ENCODE measurements at places on chromosomes 16 and 17.

GRCh38 chr17:36686123-36686669 lies 84.8 kb downstream of the MRM1 start:
- DNase-seq: no peak

GRCh38 chr17:6471531-6472465 lies 27.5 kb downstream of the PIMREG start:
- DNase-seq: no peak

GRCh38 chr17:1714427-1714979 lies 4.3 kb upstream of the TLCD2 start:
- peak; percentile 35 for DNase-seq

- DNase-seq: no peak
Measured at GRCh38 chr17:19440421-19440820, 29.4 kb downstream of the RNF112 start.

GRCh38 chr17:17506181-17506741 lies 10.1 kb upstream of the RASD1 start:
- DNase-seq: no peak

DNA sequence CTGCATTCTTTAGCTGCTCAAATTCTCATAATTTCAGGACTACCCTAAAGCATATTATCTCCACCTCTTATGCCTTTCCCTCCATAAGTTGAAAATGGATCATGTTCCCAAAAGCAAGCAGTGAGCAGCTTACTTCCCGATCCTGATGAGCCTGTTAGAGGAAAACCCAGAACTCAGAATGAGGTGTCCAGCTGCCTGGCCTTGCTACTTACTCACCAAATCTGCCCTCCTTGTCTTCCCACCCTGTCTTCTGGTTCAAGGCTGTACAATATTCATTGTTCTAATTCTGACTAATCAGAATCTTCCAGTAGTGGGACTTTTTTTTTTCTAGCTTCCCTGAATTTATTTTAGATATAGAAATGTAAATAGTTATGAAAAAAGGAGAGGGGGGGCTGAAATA lies 10.8 kb downstream of the LYRM1 start:
- no peak for DNase-seq

- peak; percentile 75 for DNase-seq
Measured at GRCh38 chr16:15642557-15643047, 352 bp downstream of the MARF1 start.

- DNase-seq: no peak
Measured at GRCh38 chr17:50234581-50234980, 33.1 kb upstream of the COL1A1 start.

GRCh38 chr16:75086688-75087374 lies 29.7 kb downstream of the LDHD start:
- DNase-seq: no peak

DNA sequence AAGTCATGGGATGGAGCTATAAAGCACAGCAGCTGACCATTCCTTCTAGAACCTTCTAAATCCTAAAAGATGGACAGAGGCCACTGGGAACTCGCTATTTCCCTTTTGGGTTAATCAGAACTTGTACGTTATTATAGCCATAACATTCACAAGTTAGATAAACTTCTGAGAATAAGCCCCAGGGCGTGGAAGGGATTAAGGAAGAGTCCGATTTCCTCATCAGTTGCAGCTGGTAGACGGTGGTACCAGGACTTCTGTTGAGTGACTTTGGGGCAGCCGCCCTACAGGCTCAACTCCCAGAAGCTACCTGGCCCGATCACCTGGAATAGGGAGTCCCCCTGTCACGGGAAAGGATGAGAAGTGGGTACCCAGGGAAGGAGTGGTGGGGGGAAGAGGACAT lies 370.1 kb upstream of the ZFHX3 start:
- no peak for DNase-seq

GRCh38 chr16:66534376-66534799 lies 15.5 kb downstream of the TK2 start:
- no peak for DNase-seq

DNA sequence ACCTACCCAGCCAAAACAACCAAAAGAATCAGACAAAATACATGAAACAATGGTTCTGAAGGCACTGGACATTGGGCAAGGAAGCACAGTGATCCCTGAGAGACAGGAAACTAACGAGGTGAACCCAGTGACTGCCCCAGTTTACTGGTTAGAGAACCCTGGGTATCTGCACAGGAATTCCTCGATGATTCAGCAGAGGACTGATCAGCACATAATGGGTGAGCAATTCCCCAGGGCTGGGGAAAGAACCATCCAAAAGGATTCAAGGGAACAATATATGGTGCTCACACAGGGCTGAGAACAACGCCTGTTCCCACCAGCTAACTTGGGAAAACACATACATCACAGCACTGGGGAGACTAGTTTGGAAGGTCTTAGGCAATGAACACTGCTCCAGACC lies 167.2 kb downstream of the PARN start:
- DNase-seq: no peak

DNA sequence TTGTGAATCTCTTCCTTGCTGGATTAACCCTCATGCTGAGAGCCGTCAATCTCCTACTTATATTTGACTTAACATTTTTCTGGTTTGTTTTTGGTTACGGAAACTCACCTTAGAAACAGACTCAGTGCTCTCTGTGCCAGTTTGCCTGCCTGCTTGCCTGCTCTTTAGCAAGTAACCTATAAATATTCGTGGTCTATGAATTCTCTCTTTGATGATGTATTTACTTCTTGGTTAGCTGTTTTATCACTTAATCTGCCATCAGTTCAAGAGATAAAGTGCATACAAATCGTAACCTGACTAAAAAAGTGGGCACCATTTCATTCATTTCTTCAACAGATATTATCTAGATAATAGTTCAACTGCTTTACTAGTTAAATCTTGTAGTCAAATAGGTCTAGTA lies 26.7 kb downstream of the CYB5B start:
- DNase-seq: no peak

DNA sequence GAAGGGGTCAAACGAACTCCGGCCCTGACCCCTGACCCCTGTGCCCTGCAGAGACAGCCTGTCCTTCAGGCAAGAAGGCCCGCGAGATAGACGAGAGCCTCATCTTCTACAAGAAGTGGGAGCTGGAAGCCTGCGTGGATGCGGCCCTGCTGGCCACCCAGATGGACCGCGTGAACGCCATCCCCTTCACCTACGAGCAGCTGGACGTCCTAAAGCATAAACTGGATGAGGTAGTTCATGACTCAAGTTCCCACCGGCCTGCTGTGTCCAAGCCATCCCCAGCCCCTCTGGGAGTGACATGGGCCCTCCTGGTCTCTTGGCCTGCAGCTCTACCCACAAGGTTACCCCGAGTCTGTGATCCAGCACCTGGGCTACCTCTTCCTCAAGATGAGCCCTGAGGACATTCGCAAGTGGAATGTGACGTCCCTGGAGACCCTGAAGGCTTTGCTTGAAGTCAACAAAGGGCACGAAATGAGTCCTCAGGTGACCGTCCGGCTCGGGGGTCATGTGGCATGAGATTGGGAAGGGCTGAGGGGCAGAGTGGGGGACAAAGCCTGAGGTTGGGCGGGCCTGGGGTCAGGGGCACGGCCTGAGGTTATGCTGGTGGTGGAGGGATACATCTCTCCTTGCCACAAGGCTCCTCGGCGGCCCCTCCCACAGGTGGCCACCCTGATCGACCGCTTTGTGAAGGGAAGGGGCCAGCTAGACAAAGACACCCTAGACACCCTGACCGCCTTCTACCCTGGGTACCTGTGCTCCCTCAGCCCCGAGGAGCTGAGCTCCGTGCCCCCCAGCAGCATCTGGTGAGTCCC lies 5.7 kb downstream of the MSLN start:
- DNase-seq: no peak

DNA sequence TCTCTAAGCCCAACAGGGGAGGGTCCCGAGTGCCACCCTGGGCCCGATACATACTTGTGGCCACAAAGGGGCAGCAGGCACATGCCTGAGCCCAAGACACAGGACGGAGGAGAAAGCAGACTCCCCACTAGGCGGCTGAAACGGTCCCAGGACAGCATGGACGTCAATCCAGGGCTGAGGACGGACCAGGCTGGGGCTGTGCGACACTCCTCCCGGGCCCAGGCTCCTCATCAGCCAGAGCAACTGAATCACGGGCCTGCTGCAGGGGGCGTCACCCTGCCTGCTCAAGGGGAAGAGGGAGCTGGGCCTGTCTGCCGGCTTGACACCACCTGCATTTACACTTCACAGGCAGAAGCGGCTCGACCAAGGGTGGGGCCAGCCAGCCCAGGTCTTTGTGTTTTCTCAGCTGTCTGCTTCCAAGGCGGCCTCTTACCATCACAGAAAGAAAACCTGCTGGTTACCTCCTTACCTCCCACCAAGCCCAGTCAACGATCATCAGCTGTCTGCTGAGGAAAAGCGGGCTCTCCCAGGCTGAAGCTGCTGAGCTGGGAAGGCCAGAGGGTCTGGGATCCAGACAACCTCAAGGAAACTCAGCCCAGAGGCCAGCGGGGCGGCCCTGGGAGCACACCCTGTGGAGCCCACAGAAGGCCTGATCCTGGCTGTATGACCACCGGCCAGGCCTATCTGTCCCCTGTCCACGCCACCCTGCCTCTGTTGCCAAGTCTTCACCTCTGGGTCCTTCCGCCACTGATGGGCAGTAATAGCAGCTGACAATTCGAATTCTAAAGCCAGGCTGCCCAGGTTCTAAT lies 26.4 kb downstream of the KIFC3 start:
- DNase-seq: no peak

DNA sequence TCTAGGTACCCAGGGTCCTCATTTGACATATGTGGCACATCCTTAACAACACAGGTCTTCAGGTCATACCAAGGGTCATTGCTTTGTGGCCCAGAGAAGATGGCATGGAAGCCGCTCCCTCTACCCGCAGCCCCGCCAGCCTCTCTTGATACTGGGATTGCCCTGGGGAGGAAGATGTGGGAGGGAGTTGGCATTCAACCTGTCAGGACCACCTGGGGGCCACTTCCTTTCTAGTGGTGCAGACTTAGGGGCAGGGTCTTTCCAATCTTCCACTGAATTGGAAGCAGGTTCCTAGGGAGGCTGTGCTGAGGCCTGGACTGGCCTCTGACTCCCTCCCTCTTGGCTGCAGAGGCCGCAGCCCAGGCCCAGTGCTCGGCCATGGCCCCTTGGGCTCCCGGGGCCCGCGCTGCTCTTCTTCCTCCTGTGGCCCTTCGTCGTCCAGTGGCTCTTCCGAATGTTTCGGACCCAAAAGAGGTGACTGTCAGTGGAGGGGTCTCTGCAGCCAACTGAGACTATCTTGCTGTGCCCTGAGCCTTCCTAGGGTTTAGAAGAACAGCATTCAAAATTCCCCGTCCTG lies 5.1 kb upstream of the HEXIM1 start:
- no peak for DNase-seq

DNA sequence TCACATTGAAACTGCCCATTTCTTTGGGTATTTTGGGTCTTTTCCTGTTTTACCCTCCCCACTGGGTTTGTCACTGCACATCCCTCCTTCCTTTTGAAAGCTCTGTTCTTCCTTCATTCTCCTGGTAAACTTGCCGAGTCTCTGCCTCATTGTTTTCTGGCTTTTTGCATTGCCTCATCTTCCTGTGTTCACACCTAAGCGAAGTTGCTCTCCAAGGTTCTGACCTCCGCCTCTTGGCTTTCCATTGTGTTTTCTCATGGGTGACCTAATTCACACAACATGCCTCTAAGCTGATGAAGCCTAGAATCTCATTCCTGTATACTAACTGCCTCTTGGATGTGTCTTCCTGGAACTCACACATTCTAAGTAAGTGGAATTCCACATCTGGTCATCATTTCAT lies 1096.1 kb upstream of the EEF2KMT start:
- no peak for DNase-seq

DNA sequence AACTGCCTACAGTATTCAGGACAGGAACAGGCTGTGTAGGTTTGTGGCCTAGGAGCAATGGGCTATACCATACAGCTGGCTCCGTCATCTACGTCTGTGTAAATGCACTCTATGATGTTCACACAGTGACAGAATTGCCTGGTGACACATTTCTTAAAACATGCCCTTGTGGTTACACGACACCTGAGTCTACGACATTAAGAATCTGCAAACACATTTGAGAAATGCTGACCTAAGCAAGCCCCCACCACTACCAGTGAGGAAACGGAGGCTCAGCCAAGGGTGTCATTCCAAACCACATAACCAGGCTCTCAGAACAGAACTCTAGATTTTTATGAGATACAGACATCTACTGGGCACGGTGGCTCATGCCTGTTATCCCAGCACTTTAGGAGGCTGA lies 23.5 kb downstream of the USP36 start:
- DNase-seq: peak; percentile 59

- DNase-seq: no peak
Measured at GRCh38 chr17:65370669-65371131, 190.7 kb downstream of the AXIN2 start.

GRCh38 chr16:58419241-58419990 lies 27.1 kb downstream of the GINS3 start:
- DNase-seq: no peak

GRCh38 chr16:48471435-48471834 lies 86.2 kb upstream of the SIAH1 start:
- no peak for DNase-seq

- no peak for DNase-seq
Measured at GRCh38 chr17:57360266-57360665, 103.9 kb downstream of the MSI2 start.

- DNase-seq: no peak
Measured at GRCh38 chr17:7997186-7997585, 5.2 kb upstream of the GUCY2D start.

DNA sequence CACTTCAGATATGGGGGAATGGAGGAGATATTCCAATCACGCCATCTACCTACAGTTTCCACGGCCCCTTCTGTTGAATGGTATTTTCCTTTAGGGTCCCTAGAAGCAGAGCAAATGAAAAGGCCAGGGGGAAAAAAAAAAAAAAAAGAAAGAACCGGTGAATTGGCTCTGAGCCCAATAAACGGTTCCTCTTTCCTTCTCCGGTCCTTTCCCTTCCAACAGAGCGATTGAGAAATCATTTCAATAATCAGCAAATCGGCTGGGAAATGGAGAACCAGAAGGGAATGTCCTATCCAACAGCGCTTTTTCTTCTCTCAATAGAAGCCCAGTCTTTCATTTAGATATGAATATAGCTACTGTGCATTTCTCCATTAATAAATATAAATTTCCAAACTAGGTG lies 26.8 kb upstream of the HOXB13 start:
- no peak for DNase-seq

DNA sequence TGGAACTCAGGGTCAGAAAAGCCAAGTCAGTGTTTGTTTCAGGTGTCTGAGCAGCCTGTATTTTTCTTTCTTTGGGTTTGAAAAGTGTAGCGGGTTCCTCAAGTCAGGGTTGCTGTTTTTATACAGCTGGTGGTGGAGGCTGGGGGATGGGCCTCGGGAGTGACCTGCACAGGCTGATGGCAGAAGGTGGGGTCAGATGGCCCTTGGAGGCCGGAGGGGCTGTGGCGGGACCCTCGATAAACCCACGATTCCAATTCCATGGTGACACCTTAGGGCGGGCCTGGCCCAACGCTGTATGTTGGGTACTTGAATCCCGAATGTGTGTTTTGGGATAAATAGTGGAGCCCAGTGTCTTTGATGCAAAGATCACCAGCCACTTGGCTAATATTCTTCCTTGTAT lies 28.7 kb downstream of the COX4I1 start:
- no peak for DNase-seq

- DNase-seq: no peak
Measured at GRCh38 chr16:76329106-76329505, 51.9 kb downstream of the CNTNAP4 start.

- DNase-seq: no peak
Measured at GRCh38 chr17:46010597-46011186, 11.6 kb downstream of the STH start.

GRCh38 chr17:31266042-31266441 lies 31.0 kb downstream of the OMG start:
- DNase-seq: no peak
